Activated CD4-positive, alpha-beta T cell treated with anti-CD3 and anti-CD28 coated beads, Interleukin-2, Interleukin-6, amounts not matched to agents 100 ng/mL and 50 ng/mL, durations not matched to agents 16 hours and 8 hours (primary cell): ENCODE measurements at places on chromosomes 12 and 14.

DNA sequence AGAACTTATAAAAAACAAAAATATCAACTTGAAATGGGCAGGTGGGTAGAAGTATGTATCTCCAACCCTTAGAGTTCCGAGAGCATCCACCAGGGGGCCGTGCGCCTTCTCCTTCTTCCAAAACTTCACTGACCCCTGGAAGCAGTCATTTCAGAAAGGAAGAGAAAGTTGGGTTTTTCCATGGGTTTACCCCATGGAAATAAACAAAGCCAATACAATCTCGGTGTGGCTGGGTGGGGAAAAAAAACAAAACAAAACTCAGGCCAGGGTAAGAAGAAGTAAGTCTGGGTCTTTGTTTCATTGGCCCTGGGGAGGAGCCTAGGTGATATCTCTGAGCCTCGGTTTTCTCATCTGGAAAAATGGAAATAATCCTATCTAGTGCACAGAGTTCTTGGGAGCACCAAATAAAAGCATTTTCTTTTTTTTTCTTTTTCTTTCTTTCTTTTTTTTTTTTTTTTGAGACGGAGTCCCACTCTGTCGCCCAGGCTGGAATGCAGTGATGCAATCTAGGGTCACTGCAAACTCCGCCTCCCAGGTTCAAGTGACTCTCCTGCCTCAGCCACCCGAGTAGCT, 33.6 kb upstream of the HNF1A start:
- DNase-seq: peak; percentile 77

- no peak for DNase-seq
These were observed 89.3 kb upstream of the RFX4 start for GRCh38 chr12:106493531-106493930.

- DNase-seq: peak; percentile 73
These were observed 603 bp downstream of the PABPN1 start for GRCh38 chr14:23321572-23322547.

DNA sequence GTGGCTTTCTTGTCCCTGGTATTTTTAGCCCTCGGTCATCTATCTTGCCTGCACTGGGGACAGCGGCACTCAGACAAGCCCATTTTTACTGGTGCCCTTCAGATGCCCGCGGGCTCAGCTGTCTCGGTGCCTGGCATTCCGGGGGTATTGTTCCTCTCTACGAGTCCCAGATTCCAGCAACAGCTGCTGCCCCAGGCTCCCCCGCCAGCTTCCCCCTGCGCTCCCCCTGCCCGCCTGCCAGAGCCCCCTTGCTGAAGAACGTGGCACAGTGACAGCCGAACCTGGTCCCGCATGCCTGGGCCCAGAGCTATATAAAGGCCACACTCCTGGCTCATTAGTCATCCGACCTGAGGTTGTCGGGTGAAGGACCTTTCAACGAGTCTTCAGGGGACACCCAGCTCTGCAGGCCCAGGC, 10.9 kb upstream of the MYL2 start:
- DNase-seq: no peak

DNA sequence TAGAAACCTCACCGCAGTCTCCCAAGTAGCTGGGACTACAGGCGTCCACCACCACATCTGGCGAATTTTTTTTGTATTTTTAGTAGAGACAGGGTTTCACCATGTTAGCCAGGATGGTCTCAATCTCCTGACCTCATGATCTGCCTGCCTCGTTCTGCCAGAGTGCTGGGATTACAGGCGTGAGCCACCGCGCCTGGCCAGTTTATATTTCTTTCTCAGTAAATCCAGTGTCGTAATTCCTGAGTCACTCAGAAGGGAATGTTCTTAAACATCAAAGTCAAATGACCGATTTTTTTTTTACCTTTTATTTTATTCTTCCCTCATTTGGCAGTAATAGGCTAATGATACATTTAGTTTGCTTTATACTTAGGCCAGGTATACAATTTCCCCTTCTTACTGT, 80.5 kb downstream of the FBXO33 start:
- no peak for DNase-seq

DNA sequence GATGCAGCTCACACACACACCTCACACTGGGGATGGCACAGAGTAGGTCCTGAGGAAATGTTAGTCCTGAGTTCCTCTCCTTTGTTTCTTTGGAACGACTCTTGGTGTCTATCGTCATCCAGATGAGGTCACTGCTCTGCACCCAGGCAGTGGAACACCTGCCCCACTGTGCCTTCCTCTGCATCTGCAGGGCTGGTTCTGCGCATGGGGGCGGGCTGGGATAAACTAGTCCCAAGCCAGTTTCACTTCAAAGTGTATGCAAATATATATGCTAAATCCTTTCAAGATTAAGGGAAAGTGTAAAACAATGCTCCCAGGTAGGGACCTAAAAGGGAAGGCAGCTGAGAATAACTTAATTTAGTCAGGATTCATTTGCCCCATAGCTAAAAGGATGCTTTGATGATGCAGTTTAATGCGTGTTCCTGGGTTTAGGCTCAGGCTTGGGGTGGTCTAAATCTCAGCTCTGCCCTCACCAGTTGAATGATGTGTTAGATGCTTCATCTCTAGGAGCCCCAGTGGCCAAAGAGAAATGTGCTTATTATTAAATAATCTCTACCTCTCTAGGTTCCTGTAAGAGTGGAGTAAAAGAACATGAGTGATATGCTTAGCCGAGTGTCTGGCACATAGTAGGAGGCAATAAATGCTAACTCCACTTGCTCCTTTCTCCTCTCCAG, 47.1 kb upstream of the OVCH1 start:
- DNase-seq: no peak

DNA sequence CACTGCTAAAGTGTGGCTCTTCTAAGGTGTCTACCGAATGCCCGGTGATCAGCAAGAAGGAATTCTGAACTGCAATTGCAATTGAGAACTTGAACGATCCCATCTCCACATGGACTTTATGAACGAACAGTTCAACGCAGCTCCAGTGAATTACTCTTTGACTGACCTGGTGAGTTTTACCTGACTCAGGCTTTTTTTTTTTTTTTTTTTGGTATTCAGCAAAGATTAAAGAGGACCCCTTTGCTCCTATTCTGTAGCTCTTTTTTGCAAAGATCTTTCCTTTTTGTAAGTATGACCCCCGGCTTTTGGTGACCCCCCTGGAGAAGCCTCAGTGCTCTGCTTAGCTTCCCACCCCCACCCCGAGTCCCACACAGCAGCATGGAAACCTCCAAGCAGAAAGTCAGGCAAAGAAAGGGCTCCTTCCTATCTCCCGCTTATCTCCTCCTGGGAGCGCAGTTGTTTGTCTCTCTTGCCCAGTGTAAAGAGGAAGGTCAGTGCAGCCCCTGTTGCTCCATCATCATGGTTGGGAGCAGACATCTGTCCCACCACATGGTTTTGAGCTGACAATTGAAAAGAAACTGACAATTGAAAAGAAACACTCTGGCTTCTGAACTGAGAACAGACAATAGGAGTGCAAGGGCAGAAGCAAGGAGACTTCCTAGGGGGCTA, 72.1 kb upstream of the DIO3 start:
- DNase-seq: no peak

DNA sequence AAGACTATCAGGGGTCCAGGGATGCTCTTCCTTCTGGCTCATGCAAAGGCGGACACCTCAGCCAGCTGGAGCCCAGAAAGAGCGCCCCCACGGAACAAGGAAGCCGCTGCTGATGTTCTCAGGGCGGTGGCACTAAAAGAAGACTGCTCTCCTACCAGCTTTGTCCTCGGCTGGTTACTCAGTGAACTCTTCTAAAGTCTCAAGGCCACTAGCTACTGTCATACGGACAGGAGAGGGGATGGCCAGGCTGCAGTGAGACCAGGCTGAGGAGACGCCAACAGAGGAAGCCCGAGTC, 59.6 kb downstream of the CCDC88C start:
- no peak for DNase-seq

- no peak for DNase-seq
These were observed 1.3 kb downstream of the RASSF3 start for GRCh38 chr12:64611341-64612284.

GRCh38 chr12:118357257-118358007, 15.3 kb downstream of the TAOK3 start:
- DNase-seq: peak; percentile 76

GRCh38 chr14:96284008-96284407, 28.0 kb downstream of the BDKRB1 start:
- DNase-seq: no peak

DNA sequence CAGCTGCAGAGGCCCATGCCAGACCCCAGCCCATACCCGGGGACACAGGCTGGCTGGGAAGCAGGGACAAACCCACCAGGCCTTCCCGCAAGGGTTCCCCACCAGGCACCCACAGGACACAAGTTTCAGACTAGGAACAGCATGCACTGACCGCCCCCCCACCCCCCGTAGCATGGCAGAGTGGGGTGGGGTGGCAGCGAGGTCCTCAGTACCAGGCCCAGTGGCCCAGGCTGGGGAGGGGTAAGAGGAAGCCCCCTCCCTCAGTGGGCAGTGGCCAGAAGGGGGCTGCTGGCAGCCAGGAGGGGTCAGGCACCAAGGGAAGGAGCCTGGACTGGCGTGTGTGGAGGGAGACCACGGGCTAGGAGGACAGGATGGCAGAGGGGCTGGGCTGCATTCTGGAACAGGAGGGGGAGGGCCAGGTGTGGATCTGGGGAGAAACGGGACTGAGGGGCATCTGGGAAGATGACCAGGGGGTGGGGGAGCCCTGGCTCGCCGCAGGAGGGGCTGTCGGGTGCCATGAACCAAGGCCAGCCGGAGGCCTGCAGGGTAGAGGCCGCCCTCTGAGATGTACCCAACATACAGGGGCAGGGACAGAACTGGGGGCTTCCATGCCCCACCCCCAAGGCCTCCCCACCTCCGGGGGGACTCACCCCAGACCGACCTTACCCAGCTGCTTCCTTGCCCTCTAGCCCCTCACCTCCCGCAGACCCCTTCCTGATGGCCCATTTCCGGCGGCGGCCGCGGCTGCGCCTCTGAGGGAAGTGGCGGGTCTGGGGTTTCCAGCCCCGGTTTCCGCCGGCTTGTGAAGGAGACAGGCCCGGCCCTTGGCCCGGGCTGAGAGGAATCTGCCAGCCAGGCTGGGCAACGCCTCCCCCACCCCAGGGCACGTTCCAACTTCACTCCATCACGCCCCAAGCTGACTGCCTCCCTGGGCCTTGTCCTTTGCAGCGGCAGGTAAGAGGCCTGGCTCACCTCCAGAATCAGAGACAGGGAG, 5.6 kb upstream of the JAG2 start:
- peak; percentile 60 for DNase-seq

- DNase-seq: no peak
These were observed 2.8 kb upstream of the PLEKHH1 start for GRCh38 chr14:67529947-67530935.

DNA sequence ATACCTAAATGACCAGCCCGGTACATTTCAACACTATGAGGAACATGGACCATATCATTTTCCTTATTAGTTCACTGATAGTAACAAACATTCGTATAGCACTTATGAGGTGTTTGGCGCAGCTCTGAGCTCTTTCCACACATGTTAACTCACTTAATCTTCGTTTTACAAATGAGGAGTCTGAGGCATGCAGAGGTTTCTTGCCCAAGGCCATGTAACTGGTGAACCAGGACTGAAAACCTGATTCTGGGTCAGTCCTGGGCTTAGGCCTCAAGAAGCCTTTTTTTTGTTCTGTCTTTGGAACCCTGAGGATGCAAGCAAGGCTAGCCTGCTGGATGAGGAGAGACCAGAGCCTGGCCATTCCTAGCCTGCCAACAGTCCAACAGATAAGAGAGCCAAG, 55.0 kb downstream of the C14orf132 start:
- no peak for DNase-seq

DNA sequence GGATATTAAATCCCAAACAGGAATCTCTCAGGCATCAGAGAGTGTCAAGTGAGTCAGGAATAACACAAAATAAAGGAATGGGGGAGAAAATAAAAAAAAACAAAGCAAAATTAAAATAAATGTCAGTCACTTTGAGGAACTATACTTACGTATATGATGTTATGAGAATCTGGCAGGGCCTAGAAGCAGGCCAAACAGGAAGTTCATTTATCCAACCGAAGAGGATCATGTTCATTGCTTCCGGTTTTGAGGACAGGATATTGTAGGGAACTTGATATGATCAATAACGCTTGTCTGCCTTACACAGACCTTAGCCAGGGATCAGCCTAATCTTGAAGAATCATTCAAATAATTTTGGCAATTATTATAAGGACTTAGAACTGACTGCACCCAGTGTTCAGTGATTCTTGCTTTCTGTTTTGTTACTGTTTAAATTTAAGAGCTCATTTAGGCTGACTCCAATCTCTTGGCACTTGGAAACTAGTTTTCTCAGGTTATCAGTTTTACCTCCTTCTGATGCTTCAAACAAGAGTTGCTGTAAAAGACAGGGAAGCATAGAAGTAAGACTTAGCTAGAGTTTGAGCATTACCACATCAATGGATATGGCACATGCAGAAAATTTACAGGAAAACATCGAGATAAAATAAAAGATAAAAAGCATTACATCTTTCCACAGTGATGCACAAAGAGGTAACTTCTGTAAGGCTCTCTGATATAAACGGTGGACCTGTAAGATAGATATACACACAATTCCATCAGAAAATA, 53.4 kb downstream of the ZFC3H1 start:
- no peak for DNase-seq

- DNase-seq: peak; percentile 90
These were observed 6.3 kb upstream of the ITGB7 start for GRCh38 chr12:53213348-53213747.

- no peak for DNase-seq
These were observed 1.1 kb upstream of the MBD6 start for GRCh38 chr12:57521525-57522010.

- no peak for DNase-seq
These were observed 193.1 kb upstream of the FLRT2 start for GRCh38 chr14:85336817-85337216.

GRCh38 chr14:50501642-50502041, 30.7 kb downstream of the MAP4K5 start:
- DNase-seq: no peak

DNA sequence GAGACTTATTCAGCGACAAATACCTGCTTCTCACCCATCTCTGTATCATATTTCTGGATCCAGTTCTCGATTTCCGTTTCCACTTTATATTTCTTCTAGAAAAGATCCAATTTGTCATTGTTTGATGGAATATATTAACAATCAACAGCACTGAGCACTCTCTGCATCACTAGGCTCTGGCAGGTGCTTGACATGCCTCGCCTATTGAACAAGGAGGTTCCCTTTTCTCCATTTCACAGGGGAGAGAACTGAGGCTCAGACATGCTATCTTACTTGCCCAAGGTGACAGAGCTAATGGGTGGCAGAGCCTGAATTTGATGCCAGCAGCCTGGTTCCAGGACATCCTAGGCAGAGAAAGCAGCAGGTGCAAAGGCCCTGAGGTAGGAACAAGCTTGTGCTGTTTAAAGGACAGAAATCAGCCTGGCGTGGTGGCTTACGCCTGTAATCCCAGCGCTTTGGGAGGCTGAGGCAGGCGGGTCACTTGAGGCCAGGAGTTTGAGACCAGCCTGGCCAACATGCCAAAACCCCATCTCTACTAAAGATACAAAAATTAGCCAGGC, 12.1 kb downstream of the RITA1 start:
- no peak for DNase-seq

DNA sequence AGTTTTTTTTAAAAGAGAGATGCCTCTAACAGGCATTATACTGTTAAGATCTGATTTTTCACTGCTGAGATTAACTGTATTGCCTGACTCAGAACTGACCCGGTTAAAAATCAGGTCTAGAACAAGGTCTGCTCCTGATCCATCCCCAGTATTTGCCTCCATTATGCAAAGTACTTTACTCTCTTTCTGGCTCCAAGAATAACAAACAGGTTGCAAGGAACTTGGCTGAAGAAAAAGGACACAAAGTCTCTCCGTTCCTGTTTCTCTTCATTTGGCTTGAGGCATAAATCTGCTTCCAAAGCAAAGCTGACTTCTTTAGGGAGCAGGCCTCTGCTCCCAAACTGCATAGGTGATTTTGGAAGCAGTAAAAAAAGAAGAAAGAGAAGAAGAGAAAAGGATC, 199.3 kb upstream of the PDZRN4 start:
- DNase-seq: no peak
